OCI-LY7 (cell line): ENCODE measurements at places on chromosomes 2 and 18. TPM values are rescaled to one million over a fixed set of nuclear protein-coding genes. Genes with fewer than 3 reads are reported as not detected.

Gene SIX3
- not detected in 2 replicates for total RNA-seq

Gene SPR
- total RNA-seq: not detected in 2 replicates

Gene DPP4
- not detected in 2 replicates for total RNA-seq

- DNase-seq: no peak
Observed at GRCh38 chr18:9987931-9988330, 74.1 kb downstream of the VAPA start.

DNA sequence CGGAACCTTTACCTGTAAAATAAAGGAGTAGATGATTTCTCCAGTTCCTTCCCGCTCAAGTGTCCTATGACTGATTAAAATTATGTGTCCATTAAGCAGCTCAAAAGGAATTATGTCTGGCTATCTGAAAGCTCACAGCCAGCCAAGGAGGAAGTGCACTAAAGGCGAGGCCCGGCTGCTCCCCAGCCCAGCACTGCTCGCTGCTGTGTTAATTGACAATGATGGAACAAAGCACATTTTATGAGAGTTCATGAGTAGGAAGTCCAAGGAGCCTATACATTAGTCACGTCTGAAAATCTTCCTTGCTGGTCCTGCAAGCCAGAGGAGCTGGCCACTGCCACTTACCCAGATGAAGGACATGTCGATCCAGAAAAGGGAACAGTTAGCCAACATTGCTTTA lies 14.3 kb downstream of the TTC32 start:
- DNase-seq: no peak

DNA sequence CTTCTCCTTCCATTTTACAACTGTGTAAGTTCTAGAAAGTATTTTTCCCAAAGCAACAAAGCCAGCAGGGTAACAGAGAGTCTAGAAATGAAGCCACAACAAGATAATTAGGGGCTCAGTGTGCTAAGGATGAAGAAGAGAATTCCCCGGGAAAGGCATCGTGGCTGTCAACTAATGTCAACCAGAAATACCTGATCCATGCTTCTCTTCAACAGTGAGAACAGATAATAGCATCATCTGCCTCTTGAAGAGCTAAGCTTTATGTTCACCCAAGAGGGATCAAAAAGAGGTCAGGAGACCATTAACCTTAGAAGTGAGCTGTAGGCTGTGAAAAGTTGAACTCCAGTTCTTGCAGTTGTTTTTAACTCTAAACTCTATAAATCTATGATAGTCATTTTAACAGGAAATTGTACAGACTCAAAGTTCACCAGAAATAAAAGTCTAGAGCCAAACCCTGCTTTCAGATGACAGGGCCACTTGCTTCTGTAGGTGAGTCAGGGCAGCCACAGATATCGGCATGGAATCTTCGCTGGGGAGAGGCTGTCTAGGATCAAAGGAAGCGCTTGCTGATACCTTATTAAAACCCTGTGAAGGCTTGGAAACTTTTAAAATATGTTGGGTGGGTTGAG lies 540.7 kb upstream of the ID2 start:
- DNase-seq: no peak

DNA sequence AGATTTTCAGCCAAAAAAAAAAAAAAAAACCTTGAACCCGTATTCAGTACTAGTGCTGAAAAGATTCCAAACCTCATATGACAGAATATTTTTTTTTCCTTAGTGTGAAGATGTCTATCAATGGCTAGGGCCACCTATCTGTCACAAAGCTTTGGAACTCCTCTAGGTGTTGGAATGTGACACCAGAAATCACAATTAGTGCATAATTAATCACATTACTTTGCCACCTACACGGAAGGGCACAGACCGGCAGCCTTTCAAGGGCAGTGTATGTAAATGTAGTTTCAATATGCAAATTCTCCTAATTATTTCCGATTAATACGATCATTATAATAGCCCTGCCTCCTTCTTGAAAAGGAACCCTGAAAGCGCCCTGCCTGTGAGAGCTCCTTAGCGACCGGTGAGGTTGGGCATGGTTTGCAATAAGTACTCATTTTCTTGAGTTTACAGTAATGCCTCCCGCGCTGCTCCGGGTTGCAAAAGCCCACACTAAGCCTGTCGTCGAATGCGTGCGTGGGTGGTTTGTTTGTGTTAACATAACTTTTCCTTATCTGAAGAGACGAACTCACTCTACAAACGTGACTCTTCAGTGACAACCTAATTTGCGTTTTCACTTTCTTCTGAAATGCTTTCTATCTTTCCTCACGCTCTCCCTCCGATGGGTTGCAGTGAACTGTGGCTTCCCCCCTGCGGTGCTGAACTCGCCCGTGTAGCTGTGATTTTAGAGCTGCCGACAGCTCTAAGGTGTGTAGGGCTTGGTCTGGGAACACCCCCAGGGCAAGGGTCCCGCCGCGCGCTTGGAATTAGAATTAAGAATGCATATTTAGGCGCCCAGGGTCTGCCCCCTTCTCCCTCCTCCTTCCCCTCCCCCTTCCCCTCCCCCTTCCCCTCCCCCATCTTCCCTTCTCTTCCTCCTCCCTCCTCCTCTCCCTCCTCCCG lies 765 bp upstream of the ID2 start:
- peak; percentile 88 for DNase-seq

DNA sequence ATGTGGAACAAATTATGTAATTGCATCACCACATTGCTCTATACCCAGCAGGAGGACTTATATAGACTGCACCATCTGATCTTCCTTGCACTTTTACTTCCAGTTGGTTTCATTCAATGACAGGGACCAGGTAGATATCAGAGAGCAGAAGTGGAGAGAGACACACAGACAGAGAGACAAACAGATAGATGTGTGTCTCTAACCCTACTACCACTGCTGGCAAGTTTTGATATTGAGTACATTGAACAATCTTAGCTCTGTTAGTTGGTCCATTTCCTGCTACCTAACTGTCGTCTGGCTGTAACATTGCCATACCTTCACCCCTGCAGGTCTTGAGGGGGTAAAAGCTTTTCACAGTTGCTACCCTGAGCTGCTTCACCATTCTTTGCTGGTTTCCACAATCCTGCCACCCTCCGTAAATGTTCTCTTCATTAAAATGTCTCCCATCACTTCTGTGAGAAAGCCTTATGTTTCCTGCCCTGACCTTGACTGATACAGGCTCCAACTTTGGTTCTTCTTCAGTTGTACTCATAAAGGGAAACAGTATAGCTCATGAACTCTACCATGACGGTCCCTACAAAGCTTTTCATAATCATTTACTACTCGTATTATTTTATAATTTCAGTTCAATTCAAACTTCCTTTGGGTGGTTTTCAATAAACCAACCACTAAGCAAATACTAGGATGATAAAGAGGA lies 62.3 kb upstream of the ITGA4 start:
- no peak for DNase-seq

GRCh38 chr2:3420076-3420768 lies 40.7 kb downstream of the TRAPPC12 start:
- peak; percentile 50 for DNase-seq
